Pulmonary artery endothelial cell (primary cell): ENCODE measurements at places on chromosomes 5 and 9.

DNA sequence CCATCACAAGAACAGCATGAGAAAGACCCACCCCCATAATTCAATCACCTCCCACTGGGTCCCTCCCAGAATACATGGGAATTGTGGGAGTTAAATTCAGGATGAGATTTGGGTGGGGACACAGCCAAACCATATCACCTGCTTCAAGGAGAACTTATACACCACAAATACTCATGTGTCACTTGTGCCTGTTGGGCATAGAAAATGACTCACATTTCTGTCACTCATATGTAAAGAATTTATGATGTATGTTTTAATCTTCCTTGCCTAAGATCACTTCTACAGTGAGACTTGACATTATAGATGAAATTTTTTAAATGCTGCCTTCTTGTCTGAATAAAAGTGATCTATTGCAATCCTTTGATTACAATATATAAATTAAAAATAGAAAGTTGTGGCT, 23.0 kb upstream of the PRDM6 start:
- DNase-seq: no peak

- DNase-seq: peak; percentile 17
These were observed 89.5 kb downstream of the ESM1 start for GRCh38 chr5:54895816-54896341.

DNA sequence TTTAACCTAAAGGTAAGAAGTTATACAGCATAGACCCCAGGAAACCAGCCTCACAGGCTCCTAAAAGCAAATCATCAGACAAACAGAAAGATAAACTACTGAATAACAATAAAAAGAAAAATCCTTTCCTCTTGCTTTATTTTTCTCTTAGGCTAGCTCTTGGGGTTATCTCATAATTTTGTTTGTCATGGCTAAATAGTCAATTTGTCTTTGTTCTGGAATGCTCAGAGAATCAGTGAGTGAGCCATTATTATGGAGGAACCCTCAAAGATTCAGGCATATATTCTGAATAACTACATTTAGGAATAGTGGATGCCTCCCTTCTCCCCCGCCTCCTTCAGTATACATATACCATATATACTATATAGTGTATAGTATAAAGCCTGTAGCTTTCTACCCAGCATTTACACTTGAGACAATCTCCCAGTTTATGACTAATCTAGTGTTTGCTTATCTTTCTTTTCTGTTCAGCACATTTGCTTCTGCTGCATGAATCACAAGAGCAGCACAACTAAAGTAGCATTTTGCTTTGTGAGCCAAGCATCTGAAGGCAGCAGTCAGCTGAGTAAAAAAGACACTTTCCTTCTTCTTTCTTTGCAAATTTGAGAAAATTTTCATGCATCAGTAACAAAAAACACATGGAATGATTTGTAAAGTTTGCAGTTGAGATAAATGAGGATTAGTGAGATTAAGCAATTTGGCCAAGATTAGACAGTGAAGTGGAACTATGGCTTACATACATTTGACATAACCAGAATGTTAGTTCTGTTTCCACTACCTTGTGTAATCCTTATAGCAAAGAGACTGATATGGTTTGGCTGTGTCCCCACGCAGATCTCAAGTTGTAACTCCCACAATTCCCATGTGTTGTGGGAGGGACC, 45.3 kb upstream of the PPP3R2 start:
- no peak for DNase-seq

DNA sequence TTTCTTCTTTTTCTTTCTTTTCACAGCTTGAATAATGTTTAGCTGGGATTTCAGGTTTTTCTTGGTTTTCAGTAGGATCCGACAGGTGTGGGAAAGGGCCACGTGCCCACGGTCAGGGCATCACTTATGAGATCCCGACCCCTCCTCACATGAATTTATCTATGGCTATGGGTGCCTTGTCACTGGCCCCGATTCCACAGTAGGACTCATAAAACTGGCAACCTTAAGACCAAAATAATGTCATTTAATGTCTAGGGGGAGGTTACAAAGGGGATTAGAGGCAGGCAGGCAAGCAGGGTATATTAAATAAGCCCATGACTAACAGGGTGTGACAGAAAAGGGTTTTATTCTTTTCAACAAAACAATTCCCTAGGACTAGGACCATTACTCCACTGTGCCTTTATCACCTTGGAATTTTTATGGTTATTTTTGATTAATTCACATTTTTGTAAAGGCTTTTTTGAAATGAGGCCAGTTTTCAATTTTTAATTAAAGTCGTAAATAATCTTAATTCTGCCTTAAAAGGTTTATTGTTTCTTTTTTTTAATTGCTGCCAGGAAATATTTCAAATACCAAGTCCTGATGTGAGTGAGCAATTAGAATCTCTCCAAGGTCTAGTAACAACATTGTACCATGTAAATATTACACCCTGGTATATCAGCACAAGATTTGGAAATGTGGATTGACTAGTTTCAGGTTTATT, 370.4 kb downstream of the GLIS3 start:
- DNase-seq: no peak

DNA sequence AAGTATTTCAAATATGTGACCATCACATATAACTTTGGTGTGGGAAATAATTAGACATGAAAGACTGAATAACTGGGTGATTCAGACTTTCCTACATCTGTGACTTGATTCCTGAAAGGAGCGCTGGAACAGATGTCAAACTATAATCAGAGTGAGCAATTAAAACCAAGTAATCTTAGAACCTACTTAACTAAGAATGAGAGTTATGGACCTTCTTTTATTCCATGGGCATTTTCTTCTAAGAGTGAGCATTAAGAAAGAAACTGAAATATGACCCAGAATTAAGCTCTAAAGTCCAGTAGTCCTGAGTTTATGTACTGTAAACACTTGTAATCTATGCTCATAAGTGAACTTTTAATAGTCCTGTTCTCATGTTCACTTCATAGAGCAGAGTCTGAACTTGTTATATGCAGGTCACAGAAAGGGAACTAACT, 68.4 kb downstream of the PAM start:
- DNase-seq: peak; percentile 4

- DNase-seq: no peak
These were observed 54.8 kb downstream of the SLC22A5 start for GRCh38 chr5:132424167-132424880.

DNA sequence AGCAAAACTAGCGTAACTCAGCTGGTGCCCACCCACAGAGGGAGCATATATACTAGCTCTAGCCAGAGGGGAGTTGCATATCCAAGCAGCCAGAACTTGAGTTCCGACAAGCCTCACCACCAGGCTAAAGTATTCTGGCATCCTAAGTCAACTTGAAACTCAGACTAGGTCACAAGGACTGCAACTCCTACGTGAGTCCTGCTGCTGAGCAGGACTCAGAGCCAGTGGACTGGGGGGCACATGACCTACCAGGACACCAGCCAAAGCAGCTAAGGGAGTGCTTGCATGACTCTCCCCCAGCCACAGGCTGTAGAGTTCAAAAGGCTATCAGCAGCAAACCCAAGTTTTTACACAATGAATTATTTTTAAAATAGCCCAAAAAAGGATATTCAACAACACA, 26.1 kb downstream of the SPDL1 start:
- no peak for DNase-seq

GRCh38 chr5:91028499-91028956, 354.6 kb downstream of the ARRDC3 start:
- no peak for DNase-seq

- no peak for DNase-seq
These were observed 831 bp downstream of the RMRP start for GRCh38 chr9:35656831-35657545.

GRCh38 chr9:28616310-28616709, 1043.0 kb upstream of the C9orf72 start:
- DNase-seq: no peak

GRCh38 chr5:73307645-73308355, 134.8 kb downstream of the TMEM174 start:
- DNase-seq: no peak

DNA sequence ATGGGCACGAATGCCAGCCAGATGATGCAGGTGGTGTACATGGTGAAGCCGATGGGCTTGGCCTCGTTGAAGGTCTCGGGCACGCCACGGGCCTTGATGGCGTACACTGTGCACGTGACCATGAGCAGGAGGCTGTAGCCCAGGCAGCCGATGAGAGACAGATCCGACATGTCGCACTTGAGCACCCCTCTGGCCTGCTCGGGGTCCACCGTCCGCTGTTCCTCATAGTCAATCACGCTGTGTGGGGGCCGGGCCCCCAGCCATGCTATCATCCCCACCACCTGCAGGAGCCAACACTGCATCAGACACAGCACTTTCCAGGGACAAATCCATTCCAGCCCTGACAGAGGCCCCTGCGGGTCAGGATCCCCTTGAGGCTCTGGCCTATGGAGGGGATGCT, 12.2 kb downstream of the GRM6 start:
- DNase-seq: no peak

- no peak for DNase-seq
These were observed 36.0 kb downstream of the POC5 start for GRCh38 chr5:75681125-75681830.

DNA sequence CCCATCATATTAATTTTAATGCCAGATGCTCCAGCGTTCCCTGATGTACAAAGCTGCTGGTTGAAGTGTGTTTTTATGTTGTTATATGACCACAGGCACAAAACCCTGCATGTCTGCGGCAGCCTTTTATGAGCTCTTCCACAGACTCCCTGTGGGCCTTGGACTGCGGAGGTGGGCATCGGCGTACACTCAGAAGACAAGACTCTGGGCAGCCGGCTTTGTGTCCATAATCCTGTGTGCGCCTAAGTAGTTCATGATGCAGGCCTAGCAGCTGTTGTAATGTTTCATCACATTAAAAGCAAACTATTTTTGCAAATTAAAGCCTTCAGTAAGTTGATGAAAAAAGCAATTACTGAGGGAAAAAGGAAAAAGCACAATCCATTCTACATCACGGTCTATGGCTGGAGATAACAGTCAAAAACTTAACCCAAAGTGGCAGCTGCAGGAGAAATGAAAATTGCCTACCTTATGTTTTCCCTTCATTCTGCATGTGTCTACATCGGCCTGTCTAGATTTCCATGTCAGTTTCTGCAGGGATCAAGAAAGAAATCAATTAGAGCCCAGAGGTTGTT, 78.8 kb downstream of the SEMA6A start:
- no peak for DNase-seq

DNA sequence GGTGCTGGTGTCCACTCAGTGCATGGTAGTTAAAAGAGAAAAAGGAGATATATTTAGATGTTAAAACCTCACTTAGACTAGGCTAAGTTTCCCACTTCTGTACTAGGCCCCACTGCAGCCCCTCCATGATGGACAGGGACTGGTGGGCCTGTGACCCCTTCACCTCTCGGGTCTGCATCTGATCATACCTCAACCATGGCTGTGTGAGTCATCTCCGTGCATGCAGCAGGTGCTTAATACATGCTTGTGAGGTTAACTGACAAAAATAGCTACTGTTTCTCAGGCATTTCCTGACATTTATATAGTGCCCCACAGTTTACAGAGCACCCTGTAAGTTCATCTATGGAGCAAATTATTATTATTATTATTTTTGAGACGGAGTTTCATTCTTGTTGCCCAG, 8.4 kb upstream of the URM1 start:
- DNase-seq: no peak

GRCh38 chr9:137136881-137137607, 1.9 kb upstream of the GRIN1 start:
- DNase-seq: no peak

GRCh38 chr5:152094716-152095115, 170.1 kb upstream of the GLRA1 start:
- no peak for DNase-seq

GRCh38 chr5:17448877-17449276, 49.2 kb upstream of the TAF11L2 start:
- DNase-seq: no peak

DNA sequence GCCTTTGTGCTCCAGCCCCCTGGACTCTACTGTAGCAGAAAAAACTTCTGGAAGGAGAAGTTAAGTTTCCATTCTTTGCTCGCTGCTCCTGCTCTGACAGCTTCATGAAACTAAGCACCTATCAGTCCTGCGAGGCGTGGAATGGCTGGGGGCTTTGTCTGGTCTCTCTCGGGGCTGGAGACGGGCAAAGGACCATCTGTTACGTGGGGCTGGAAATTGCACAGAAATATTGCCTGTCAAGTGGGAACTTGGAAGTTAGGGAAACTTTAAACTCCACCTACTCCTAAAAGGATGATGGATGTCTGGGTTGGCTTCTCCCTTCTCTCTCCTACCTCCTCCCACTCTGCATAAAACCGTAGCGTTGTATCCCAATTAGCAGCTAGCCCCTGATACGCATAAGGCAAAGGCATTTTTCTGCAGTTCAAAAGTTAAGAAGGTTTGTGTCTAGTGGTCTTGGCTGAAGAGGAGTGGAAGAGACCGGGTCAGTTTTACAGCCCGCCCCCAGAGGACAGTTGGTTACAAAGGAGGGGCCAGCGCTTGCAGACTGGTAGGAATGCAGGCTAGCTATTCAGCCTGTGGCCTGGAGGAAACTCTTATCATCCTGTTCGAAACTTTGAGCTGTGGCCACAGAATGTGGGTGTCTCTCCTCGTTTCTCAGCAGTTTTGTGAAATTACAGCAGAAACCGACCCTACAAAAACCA, 1.3 kb downstream of the FBXL7 start:
- peak; percentile 46 for DNase-seq

DNA sequence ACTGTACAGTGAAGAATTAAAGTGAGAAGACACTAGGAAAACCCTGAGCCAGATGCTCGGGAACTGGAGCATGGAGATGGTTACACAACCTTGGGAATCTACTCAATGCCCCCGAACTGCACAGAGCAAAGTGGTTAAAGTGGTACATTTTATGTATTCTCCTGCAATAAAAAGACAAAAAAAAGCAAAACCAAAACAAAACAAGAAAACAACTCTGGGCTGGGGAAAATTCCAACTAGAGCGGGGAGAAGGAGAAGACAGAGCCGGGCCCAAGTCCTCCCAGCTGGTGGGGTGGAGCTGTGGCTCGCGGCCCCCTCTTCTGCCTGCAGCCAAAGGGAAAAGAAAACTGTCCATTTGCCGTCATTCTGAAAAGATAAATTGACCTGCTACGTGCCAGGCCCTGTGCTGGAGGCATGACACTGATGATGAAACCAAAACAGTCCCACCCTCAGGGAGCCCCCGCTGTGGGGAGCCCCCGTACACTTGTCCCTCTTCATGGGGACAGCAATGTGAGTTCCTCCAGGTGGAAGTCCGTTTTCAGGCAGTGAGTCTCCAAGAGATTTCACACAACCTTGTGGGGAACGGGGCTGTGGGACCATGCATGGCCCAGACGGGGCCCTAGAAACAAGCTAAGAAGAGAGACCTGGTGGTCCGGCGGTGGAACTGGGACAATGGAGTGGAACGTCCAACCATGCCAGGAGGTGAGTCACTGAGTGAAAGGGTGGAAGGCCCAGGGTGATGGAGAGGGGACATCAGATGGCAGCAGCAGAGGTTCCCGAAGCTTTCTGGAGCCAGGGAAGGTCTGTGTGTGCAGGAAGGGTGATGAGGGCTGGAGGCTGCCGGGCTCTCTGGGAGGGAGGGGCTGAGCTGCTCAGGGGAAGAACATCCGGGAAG, 114.8 kb upstream of the COL5A1 start:
- no peak for DNase-seq

GRCh38 chr5:75057561-75057960, 5.2 kb upstream of the GCNT4 start:
- no peak for DNase-seq

- DNase-seq: no peak
These were observed 55.4 kb upstream of the CDH12 start for GRCh38 chr5:22908586-22908985.

GRCh38 chr5:81361600-81361999, 32.3 kb downstream of the ACOT12 start:
- no peak for DNase-seq
